ENCODE measurements at places on chromosomes 11 and 22.

DNA sequence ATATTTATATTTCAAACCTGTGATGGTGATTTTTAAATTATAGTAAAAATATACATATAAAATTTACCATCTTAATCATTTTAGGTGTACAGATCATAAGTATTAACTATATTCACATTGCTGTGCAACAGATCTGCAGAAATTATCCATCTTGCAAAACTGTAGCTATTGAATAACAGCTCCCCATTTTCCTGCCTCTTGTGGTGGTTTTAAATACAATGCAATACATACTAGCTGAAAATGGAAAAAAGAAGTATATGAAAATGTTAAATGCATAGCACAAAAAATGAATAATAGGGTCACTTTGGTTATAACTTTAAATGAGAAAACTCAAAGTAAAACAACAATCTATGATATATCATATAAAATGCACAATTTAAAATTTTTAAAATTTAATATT, 130.9 kb upstream of the VPREB1 start:
- no peak for DNase-seq

DNA sequence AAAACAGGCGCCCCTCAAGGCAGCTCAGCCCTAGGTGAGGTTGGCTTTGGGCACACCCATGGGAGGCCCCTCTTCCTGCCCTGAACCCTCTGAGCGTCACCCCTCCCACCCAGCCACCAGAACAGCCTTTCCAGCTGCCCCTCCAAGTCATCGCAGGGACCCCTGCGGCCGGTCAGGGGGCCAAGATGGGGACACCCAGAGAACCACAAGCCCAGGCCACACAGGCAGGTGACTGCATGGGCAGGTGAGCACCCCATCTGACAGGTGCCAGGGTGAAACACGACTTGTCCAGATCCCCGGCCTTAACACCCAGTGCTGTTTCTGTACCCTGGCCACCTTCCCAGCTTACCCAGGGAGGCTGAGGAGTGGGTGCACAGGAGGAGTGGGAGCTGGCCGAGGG, 24.6 kb upstream of the GRAMD4 start:
- DNase-seq = no peak

DNA sequence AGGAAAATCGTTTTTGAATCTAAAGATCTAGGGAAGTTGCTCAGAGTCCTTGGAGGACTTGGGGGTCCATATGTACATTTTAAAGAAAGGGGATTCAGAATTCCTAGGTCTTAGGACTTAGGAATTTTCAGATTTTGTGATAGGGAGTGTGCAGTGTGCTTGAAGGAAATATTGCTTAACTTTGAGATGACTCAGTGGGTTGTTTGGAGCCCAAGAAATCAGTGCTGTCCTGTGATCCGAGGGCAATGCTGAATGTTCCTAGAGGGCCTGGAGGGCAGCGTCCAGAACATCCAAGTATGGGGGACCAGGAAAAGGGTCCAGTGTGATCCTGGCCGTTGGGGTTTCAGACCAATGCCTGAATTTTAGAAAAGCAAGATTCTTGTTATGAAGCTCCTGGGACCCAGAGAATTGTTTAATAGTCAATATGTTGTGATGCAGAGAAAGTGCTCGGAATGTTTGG, 3.1 kb upstream of the IGF2 start:
- DNase-seq = peak; percentile 42

DNA sequence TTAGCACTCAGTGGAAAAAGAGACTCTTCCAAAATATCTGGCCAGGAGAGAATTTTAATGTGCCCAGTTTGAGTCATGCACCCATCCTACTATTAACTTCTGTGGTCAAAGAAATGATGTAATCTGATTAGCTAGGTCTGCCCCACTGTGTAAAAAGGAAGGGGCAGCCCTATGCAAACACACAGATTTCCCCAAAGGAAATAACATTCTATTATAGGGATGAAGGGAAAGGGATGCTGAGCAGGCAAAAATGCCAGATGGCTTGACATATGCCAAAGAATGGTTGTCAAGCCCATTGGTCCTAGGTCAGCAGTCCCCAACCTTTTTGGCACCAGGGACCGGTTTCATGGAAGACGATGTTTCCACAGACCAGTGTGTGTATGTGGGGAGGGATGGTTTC, 43.3 kb upstream of the PAK1 start:
- DNase-seq = no peak

DNA sequence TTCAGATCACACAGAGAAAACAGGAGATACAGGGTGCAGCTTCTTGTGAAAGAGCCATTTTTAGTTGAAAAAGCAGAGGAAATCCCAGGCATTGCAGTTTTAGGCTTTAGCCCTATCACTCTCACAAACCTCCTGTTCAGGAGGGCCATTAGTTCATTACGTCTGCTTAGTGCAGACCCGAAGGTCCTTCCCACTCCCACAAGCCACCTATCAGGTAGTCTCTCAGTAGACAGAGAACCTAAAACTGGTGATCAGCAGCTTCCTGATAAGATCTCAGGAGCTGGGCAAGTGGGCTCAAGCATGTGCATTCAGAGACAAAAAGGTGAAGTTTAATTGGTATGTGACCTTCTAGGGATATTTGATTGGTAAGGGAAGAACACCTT, 4.3 kb downstream of the GLYAT start:
- DNase-seq = no peak

- peak; percentile 22 for DNase-seq
Measured at GRCh38 chr11:34495724-34496377, 17.7 kb downstream of the ELF5 start.

DNA sequence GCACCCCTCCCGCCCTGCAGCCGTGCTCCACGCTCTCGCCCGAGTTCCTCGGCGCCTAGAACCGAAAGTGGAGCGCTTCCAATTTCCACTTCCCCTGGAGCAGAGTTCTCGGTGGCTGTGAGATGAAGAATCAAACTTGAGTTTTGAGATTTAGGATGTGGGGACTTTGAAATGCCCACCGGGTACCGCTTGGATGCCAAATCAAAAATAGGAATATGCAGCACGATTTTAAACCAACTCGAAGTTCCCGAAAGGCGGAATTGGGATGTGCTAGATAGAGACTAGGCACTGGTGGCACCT, 569 bp downstream of the POLA2 start:
- peak; percentile 27 for DNase-seq

DNA sequence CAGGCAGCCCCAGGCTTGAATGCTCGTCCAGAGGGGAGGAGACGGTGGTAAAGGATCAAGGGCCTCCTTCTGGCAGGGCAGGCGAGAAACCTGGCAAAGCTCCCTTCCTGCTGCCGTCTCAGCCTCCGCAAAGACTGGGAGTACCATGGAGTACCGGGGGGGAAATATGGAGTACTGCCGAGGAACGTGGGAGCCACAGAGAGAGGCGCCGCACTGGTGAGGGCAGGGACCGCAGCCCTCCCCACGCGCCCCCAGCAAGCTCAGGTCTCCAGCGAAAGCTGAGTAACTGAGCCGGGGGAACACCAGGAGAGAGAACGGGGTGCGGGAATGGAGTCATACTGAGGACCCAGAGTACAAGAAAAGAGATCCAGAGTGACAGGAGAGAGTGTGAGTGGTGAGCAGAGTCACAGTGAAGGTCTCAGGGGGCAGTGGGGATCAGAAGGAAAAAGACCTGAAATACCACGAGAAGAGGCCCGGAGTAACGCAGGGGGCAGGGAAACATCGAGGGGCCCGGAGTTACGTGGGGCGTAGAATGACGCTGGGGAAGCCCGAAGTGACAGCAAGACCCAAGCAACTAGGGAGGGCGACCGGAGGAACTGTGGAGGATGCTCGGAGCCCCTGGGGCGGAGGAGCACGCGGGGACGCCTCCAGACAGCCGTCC, 740 bp downstream of the EML3 start:
- no peak for DNase-seq

Measured in A172 (cell line).